ENCODE measurements at places on chromosomes 4 and X.

- no peak for DNase-seq
These were observed 19.2 kb downstream of the LAMTOR3 start for GRCh38 chr4:99875071-99875470.

- DNase-seq = no peak
These were observed 114.6 kb downstream of the CPE start for GRCh38 chr4:165493359-165493758.

- no peak for DNase-seq
These were observed 1348.8 kb downstream of the STIM2 start for GRCh38 chr4:28209371-28209924.

DNA sequence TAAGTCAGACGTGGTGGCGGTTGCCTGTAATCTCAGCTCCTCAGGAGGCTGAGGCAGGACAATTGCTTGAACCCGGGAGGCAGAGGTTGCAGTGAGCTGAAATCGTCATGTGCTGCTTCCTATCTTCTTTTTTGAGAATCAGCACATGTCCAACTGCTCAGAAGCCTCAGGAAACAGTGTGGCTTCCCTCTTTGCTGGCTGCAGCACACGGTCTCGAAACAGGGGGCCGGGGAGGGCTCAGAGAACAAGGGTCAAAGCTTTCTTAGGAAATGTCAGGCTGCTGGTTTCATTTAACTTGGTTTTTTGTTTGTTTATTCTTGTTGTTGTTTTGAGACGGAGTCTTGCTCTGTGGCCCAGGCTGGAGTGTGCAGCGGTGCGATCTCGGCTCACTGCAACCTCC lies 31.3 kb downstream of the CRLF2 start:
- no peak for DNase-seq

- no peak for DNase-seq
These were observed 98.2 kb downstream of the SOWAHB start for GRCh38 chr4:76799718-76800117.

- no peak for DNase-seq
These were observed 258.1 kb downstream of the UNC5C start for GRCh38 chr4:95290702-95291101.

DNA sequence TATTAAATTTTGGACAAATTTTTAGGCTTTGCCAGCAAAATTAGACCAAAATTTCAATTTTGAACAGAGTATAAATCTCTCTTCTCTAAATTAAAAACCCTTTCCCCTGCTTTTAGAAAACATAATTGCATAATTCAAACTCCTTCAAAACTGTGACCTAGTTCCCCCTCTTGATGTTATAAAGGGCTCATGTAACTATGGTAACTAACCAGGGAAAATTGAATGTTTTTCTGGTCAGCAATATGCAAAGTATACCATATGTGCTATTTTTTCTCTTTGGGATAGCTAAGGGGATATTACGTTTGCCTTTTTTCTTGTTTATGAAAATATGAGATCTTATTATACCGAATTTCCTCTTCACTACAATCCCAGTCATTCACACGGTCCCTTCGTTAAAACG lies 5.1 kb upstream of the ING2 start:
- DNase-seq = no peak

DNA sequence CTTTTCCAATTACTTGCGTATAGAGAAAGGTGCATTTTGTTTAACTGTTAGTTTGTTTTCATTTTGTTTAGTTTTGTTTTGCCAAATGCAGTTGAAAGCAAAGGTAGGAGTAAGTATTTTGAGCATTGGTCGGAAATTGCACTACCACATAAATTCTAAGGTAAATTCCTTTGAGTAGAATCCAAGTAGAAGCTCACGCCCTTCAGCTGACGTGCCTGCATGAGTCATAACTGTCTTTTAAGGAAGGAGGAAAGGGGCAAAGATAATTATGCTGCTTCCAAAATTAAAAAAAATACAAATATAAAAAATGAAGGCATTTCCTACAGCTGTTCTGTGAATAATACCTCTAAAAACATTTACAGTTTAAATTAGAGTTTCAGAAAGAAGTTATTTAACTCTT lies 110.2 kb upstream of the MYOZ2 start:
- no peak for DNase-seq

- DNase-seq = no peak
These were observed 35.4 kb downstream of the RBBP7 start for GRCh38 chrX:16834806-16835205.

GRCh38 chrX:115372152-115372551 lies 82.6 kb downstream of the LUZP4 start:
- no peak for DNase-seq

- DNase-seq = no peak
These were observed 51.9 kb downstream of the NR3C2 start for GRCh38 chr4:148390311-148390710.

- no peak for DNase-seq
These were observed 229.8 kb downstream of the DKK2 start for GRCh38 chr4:106806158-106806797.

DNA sequence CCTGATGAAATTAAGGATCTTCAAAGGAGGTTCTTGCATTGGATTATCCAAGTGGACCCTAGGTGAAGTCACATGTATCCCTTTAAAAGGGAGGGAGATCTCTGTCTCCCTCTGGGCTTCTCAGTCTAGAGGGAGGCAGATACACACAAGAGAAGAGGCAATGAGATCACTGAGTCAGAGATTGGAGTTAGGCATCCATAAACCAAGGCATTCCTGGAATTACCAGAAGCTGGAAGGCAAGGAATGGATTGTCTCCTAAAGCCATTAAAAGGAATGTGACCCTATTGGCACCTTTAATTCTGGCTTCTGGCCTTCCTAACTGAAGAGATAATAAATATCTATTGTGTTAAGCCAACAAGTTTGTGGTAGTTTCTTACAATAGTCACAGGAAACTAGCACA lies 383.2 kb downstream of the PACRGL start:
- no peak for DNase-seq

DNA sequence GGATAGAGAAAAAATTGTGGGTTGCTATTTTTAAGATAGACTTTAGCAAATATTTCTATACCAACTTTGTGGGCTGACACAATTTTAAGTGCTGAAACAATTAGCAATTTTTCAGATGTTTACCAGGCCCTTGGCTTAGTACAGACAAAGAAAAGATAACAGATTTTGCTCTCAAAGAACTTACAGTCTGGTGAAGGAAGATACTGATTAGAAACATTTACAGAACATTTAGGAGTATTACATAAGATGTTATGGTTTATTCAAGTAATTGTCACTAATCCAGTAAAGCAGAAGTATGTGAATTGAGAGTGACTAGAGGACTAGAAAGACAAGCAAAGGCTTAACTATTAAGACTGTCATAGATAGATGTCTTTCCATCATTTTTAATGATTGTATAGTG lies 35.3 kb upstream of the NDUFC1 start:
- DNase-seq = no peak

GRCh38 chrX:136417806-136418205 lies 69.9 kb upstream of the BRS3 start:
- DNase-seq = no peak

DNA sequence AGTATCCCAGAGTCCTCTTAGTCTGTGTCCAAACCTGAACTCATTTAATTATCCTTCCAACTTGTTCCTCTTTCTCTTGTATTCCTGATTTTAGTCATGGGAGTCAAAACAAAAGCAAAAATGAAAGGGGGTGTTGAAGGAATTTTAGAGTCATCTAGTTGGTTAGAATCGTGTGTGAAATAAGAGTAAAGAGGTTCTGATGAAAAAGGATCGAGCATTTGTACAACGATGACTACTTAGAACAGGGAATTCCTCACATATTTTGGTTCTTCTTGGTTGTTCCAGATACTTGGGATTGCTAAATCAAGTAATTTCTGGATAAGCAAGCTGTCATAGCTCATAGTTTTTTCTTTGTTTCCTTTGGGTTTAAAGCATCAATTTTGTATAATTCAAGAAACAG lies 194.4 kb downstream of the BCOR start:
- no peak for DNase-seq

- DNase-seq = no peak
These were observed 67.7 kb upstream of the HMX1 start for GRCh38 chr4:8939160-8939839.

- DNase-seq = no peak
These were observed 66.8 kb upstream of the PLS3 start for GRCh38 chrX:115494161-115494560.

- no peak for DNase-seq
These were observed 35.3 kb upstream of the WAS start for GRCh38 chrX:48648336-48648751.

DNA sequence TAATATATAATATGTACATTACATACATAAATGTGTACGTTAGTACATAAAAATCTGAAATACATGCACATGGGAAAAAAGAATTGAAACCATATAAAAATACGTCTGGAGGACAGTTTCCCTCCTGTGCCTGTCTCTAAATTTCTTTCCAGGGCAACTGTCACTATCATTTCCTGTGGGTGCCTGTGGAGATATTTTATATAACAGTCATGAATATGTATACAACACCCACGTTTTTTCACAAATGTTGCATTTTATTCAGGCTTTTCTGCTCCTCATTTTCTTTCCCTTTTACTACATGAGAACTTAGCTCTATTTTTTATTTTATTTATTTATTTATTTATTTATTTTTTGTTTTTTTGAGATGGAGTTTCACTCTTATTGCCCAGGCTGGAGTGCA lies 24.2 kb upstream of the GRPEL1 start:
- DNase-seq = no peak

GRCh38 chr4:57369446-57369845 lies 259.3 kb upstream of the IGFBP7 start:
- DNase-seq = no peak

- no peak for DNase-seq
These were observed 1593.2 kb downstream of the C4orf33 start for GRCh38 chr4:130689181-130689580.

GRCh38 chr4:172497321-172497720 lies 671.3 kb upstream of the GALNT7 start:
- DNase-seq = no peak

- peak; percentile 83 for DNase-seq
These were observed 245.4 kb downstream of the ADGRL3 start for GRCh38 chr4:61445374-61446063.

GRCh38 chr4:47122592-47123291 lies 91.4 kb downstream of the GABRB1 start:
- no peak for DNase-seq

DNA sequence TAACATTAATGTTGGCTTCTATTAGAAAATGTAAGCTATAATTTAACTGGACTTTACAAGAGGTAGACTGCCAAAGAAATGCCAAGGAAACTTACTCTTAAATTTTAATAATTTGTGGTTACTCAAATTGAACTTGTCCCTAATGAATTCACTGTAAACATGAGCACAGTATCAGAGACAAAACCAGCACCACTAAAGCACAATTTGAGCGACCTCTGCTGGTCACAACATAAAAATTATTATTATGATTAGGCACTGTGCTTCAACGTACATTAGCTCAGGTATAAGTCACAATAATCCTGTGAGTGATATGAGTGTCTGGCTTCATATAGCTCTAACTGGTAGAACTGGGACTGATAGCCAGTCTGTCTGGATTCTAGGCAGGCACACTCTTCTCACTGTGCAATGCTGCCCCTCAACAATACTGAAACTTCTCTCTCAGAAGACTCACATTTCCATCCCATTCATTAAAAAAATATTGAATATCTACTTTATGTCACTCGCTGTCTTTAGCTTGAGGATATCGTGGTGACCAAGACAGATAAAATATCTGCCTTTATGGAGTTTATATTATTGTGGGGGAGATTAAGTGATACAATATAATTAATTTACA lies 8.0 kb downstream of the NUDT6 start:
- no peak for DNase-seq

DNA sequence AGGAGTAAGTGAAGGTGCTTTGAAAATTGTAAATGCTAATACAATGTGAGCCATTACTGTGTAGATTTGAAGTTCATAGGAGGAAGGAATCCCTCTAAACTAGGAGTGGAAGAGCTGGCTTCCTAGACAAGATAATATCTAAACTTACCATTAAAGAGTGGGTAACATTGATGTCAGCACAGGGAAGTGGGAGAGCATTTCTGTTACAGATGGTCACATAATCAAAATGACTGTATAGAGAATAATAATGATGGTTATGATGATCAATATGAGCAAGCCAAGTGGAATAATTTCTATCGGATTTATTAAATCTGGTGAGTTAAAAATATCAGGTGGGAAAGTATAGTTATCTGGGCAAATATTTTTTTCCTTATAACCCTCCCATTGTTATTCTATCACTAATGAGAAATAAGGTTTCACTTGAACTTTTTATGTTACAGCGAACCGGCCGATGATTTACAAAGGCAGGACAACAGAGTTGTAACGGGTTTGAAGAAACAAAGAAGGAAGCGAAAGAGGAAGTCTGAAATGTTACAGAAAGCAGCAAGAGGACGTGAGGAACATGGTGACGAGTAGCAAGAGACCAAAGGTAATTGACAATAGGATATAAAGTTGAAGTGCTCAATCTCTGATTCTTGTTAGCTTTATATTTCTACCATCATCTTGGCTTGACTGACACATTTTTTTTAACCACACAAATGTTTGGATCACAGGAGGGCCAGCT lies 43.5 kb downstream of the FMR1NB start:
- no peak for DNase-seq

DNA sequence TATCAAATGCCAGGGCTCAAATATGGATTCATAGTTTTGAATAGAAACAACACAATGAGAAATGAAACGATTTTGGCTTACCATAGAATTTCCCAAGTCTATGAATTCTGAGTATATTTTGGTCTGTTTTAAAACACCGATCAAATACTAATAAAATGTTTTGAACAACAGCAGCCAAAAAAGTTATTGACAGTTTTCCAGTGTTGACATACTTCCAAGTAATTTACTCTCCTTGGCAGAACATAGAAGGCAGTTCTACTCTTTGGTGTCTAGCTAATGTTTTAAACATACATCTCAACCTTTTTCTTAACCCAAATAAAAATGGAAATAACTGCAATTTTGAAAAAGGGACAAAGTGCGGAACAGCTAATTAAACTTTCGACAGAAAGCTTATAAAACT lies 1419.8 kb downstream of the ADGRL3 start:
- no peak for DNase-seq

- no peak for DNase-seq
These were observed 159.5 kb downstream of the PPP3CA start for GRCh38 chr4:101187841-101188240.

GRCh38 chr4:2249526-2250356 lies 7.8 kb upstream of the HAUS3 start:
- no peak for DNase-seq

GRCh38 chr4:10666616-10667015 lies 18.0 kb downstream of the CLNK start:
- DNase-seq = no peak

GRCh38 chrX:10893976-10894375 lies 217.2 kb upstream of the HCCS start:
- DNase-seq = no peak

DNA sequence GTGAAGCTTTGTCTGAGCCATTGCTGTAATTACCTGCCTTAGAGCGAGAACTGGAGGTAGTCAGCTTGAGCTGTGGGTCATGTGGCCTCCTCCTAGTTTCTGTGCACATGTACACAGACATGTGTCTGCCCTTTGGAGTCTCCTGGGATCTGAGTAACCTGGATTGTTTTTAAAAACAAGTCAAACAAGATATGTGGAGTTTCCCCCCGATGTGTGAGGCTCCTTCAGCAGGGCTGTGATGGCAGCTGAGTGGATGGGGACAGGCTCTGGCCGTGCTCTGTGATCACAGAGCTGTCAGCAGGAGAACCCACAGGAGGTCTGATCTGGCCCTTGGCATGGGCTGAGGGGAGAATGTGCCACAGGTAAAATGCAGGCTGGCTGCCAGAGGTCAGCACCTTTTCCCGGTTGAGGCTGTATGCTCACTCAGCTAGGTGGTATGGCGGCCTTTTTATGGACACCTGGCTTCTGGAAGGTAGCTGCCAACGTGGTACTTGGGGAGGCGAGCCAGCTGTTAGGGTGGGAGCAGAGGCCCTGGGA lies 38.4 kb downstream of the NOP14 start:
- DNase-seq = no peak

All from NCI-H187 (cell line).